ENCODE measurements at places on chromosomes 7 and 10. TPM values are rescaled to one million over a fixed set of nuclear protein-coding genes. Genes with fewer than 3 reads are reported as not detected.

Gene NUTM2D
- 3.0 TPM for total RNA-seq

Gene TCERG1L
- 0.08 TPM for total RNA-seq

Gene PLAC9
- not detected for total RNA-seq

Gene GOT1
- total RNA-seq: 36.9 TPM

Gene LIPJ
- total RNA-seq: not detected

Gene ANKRD26
- 5.2 TPM for total RNA-seq

Gene CYP26C1
- total RNA-seq: not detected

Gene GCC1
- 22.4 TPM for total RNA-seq

Gene USP6NL
- total RNA-seq: 0.80 TPM

Gene FBXO24
- 1.8 TPM for total RNA-seq

Gene EPDR1
- 0.18 TPM for total RNA-seq

Gene TRIM8
- total RNA-seq: 53.0 TPM

Gene NPSR1
- not detected for total RNA-seq

Gene STRIP2
- 28.3 TPM for total RNA-seq

Gene OR6B1
- not detected for total RNA-seq

Gene ODAD2
- total RNA-seq: not detected

Gene LRIT1
- not detected for total RNA-seq

Gene CALCR
- not detected for total RNA-seq

Gene SLC25A13
- 7.3 TPM for total RNA-seq

Gene ARMC10
- 27.0 TPM for total RNA-seq

Gene LRRD1
- not detected for total RNA-seq

Gene ZNF853
- total RNA-seq: 0.18 TPM

Gene HOXA5
- total RNA-seq: not detected

Gene CYP2C8
- total RNA-seq: not detected

Gene FFAR4
- not detected for total RNA-seq

Gene WNT16
- total RNA-seq: not detected

Gene GSTO1
- 139 TPM for total RNA-seq

Gene ZPBP
- not detected for total RNA-seq

Gene HIP1
- total RNA-seq: 5.4 TPM

Gene KIN
- 15.8 TPM for total RNA-seq
